HuH-7.5 (cell line): ENCODE measurements at places on chromosomes 13 and 19.

DNA sequence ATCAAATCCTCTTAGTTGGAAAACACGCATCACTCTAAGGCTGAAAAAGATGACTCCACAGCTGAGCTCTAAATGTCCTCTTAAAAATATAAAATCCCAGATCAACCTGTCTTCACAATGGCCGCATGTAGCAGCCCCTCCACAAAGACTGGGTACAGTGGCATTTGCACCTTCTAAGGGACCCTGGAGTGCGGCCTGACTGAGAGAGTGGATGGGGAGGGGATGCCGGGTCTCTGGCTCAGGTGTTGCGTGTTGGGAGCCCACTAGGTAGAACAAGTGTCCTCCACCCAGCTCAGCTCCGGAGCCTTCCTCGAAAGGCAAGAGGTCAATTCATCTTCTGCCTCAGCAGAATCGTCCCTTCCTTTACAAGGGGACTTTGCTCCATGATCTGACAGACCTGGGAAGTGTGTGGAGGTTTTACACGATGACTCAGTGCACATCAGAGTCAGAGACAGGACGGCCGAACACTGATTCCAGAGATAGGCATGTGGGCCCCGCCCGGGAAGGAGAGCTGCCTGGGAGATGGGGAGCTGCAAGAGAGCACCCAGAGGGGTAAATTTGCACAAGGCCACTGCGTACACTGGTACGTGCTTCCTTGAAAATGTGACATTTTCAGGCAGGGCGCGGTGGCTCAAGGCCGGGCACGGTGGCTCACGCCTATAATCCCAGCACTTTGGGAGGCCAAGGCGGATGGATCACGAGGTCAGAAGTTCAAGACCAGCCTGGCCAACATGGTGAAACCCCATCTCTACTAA is 23.5 kb upstream of the SLC15A1 start:
- peak; percentile 36 for DNase-seq

- no peak for DNase-seq
Measured at GRCh38 chr13:52393572-52394357, 12.2 kb downstream of the THSD1 start.

- DNase-seq, result peak; percentile 76
Measured at GRCh38 chr19:48997972-48998371, 4.3 kb downstream of the RUVBL2 start.

DNA sequence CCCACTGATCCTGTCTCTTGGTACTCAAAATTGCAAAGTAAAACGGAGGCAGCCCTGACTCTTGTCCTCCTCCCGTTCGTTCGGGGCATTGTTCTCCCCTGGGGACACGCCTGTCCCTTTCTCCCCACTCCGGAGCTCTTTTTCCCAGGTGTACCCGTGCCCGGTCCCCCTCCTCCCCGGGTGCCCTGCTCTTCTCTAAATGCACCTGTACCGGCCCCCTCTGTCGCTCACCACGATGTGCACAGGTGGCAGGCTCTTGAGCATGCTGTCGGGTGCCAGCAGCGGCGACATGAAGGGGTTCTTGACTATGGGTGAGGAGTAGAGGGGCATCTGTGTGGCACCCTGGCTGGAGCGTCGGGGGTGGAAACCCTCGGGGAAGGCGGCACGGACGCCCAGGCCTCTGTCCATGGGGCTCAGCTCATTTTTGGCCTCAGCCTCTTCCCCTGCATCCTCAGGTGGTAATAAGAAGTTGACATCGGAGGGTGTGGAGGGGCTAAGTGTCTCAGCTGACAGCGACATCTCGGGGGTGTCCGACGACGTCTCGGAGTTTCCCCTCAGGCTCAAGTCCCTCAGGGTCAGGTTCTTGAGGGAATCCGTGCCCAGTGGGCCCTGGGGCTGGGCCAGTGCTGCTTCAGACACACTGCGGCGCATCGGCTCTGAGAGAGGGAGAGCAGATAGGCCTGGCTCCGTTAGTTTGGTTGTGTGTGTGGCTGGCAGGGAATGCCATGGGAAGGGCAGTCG is 12.4 kb upstream of the CNFN start:
- DNase-seq, result no peak

- no peak for DNase-seq
Measured at GRCh38 chr19:1214862-1215731, 9.5 kb downstream of the STK11 start.

DNA sequence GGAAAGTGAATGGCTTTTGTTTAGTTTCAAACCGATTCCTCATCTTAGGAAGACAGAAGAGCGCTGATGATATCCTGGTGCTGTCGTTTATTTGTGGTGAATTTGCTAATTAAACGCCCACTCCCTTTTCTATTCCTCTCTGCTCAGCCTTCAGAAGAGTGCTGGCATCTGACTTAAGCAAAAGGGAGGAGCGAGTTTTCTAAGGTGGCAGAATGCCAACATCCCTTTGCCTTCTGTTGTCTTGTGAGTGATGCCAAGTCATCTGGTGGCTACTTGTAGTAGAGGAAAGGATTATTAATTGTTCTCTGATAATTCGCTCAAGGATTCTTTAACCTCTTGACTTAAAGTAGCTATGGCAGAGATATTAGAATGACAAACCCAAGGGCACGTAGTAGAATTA is 68.1 kb downstream of the ERCC5 start:
- no peak for DNase-seq

DNA sequence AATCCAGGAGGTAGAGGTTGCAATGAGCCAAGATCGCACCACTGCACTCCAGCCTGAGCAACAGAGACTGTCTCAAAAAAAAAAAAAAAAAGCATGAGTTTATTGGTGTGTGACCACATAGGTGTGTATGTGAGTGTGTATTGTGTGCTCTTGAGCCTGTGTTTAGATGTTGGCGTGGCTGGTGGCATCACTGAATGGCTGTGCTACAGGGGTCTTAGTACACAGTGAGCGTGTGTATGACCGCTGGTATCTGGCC is 2.5 kb downstream of the SLC1A5 start:
- no peak for DNase-seq

DNA sequence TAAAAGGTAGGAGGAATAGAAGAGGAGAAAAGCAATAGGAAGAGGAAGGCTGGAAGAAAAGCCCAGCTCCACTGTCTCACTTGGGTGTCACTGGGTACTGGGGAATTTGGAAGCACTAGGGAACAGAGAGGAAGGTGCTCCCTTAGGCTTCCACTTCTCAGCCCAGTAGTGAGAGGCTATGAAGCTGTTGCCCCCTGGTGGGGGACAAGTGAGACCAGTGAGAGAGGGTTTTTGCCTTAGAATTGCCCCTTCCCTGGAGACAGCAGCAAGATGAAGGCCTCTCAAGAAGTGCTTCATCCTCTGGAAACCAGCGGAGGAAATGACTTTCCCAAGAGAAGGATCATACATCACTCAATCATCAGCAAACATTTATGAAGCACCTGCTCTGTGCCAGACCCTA is 4.7 kb upstream of the ZNF606 start:
- peak; percentile 57 for DNase-seq

DNA sequence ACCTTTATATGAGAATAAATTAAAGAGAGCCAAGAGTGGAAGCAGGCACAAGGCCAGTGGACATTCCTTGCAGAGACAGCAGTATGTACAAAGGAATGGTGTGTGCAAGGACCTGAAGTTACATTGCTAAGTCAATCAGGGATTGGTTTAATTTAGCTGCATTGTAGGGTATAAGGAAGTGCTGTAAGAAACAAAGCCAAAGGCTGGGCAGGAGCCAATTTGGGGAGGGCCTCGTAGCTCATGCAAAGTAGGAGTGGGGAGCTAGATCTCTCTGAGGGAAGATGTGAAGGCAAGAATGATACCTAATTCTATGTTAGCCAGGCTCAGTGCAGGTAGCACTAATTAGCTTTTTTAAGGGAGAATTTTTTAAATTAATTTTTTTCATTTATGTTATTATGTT is 76.7 kb downstream of the SLAIN1 start:
- DNase-seq, result no peak

DNA sequence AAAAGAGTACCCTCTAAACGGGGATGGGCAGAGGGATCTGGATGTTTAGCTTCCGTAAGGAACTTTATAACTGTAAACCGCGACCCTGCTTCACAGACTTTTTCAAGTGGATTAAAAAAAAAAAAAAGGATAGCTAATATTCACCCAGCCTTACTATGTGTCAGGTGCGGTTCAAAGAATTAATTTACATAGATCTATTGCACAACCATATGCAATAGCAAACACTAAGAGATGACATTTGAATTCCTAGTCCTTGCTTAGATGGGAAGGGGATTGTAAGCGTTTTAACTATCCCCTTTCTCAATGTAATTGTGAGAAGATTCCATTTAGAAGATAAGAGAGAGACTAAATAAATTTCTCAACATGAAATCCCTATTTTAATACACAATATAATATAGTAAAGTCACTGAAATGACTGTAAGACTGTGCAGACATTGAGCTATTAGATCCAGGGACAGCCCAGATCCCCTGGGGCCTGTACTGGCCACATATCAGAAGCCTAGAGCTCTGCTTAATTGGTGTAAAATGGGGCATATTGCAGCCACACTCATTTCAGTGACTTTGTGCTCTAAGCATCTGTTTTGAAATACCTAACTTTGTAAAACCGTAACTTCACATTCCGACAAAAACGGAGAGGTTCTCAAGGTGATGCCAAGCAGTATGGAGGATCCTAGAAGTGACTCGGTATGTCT is 13.6 kb downstream of the LATS2 start:
- no peak for DNase-seq

- no peak for DNase-seq
Measured at GRCh38 chr13:43266936-43267615, 243.7 kb downstream of the DNAJC15 start.

- no peak for DNase-seq
Measured at GRCh38 chr13:99907627-99908026, 63.9 kb downstream of the ZIC5 start.

DNA sequence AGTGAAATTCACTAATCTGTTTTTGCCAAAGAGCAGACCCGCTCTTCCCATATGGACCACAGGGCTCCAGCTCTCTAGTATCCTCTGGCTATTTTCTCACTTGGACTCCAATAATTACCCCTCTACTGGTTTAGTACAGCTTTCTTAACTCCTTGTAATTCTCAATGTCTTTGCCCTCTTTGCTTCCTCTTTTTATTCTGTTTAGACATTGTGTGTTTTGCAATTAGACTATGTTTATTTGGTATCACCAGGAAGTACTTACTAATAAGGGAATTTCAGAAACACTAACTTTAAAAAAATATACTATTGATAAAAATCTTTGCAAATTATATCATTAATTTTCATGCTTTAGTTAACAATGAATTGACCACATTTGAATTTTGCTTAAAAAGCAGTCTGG is 111.6 kb upstream of the OBI1 start:
- DNase-seq, result no peak

GRCh38 chr13:39521701-39522100 is 81.3 kb downstream of the LHFPL6 start:
- DNase-seq, result no peak

DNA sequence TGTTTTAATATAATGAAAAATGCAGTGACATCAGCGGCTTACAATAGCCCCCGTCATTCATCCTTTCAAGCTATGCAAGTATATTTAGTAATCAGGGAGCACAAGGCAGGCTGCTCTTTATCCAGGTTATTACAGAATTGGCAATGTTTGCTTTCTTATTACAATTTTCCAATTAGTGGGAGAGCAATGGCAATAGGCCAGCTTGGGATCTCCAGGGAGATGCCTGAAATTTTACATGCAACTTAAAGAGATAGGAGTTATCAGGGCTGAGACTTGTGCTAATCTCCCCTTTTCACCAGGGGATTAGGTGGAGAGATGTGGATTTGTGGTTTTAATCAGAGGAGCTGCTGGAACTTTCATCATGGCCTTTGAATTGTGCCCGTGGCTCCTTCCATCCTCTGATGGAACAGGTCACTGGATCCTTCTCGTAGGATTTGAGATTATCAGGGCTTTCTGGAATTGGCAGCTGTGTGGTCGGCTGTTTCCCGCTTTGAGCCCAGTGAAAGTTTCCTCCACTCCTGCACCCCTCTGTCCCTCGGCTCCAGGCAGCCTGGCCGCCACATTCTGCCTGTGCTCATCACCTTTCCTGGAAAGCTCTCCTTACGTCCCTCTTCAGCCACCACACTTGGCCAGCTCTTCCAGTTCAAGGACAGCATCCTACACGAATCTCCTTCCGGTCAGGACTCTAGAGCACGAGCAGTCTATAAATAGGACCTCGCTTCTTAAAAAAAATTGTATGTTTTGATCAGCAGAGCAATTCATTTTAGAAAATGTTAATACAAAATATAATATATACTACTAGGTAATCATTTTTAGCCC is 47.0 kb downstream of the CBY2 start:
- DNase-seq, result no peak

- DNase-seq, result no peak
Measured at GRCh38 chr13:77815330-77815729, 103.3 kb downstream of the EDNRB start.

DNA sequence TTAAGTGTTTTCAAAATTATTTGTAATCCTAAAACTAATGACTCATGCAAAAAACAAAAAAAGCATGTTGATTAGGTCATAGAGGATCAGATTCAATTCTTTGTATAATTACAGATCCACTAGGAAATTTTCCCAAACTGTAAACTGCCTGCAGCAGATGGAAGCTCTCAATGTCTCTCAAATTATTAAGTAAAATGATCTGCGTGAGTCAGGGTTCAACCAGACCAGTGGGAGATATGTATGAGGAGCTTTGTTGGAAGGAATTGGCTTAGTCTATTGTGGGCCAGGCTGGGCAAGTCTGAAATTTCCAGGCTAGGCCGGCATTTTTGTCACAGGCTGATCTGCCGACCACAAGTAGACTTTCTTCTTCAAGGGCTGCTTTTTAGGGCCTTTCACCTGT is 14.4 kb upstream of the SACS start:
- no peak for DNase-seq

DNA sequence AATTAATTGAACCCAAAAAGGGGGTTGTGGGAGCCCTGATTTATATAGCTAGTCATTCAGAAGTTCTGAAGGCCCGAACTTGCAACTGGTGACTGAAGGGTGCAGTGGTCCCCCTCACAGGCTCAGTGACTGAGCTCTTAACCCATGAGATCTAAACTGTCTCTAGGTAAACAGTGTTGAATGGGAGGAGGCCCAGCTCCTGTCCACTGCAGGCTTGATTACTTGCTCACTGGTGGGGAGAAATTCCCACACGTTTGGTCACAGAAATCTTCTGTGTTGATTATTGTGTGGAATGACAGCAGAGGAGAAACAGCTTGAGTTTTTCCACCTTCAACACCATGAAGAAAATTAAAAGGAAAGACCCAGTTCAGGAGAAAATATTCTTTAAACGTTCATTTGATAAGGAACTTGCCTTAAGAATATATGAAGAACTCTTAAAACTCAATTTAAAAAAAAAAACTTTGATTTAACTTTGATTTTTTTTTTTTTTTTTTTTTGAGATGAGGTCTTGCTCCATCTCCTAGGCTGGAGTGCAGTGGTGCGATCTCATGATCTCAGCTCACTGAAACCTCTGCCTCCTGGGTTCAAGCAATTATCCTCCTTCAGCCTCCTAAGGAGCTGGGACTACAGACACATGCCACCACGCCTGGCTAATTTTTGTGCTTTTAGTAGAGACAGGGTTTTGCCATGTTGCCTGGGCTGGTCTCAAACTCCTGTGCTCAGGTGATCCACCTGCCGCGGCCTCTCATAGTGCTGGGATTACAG is 249.3 kb downstream of the UQCRFS1 start:
- DNase-seq, result no peak

GRCh38 chr13:50512474-50513299 is 330.8 kb downstream of the DLEU7 start:
- no peak for DNase-seq

- peak; percentile 40 for DNase-seq
Measured at GRCh38 chr13:113863524-113864272, at the start of gene GAS6. TSS of gene GAS6 (minus strand) at chr13:113864076. CDS start at chr13:113863920, 156 bp downstream.
